ENCODE measurements at places on chromosomes 2 and 18.

DNA sequence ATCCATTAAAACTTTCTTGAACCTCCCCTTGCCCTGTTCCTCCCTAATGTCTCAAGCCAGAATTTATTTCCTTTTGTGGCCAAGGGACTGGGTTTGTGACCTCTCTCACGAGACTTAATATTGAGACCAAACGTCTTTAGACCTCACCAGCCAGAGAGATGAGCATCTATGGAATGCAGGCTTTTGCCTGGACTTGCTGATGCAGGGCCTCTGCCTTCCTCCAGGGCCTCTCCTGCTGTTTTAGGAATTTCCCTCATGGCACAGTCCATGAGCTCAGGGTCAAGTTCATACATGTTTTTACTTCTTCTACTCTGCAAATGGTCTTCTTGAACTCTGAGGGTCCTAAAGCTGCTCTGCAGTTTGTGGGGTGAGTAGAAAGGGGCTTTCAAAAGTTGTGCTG lies 22.3 kb downstream of the IL1B start:
- peak; percentile 58 for DNase-seq

GRCh38 chr2:60492548-60492947 lies 60.9 kb downstream of the BCL11A start:
- no peak for DNase-seq

- DNase-seq, result peak; percentile 38
Observed at GRCh38 chr2:86301711-86302202, 35.7 kb downstream of the REEP1 start.

- DNase-seq, result no peak
Observed at GRCh38 chr18:35441857-35442595, 55.7 kb downstream of the INO80C start.

DNA sequence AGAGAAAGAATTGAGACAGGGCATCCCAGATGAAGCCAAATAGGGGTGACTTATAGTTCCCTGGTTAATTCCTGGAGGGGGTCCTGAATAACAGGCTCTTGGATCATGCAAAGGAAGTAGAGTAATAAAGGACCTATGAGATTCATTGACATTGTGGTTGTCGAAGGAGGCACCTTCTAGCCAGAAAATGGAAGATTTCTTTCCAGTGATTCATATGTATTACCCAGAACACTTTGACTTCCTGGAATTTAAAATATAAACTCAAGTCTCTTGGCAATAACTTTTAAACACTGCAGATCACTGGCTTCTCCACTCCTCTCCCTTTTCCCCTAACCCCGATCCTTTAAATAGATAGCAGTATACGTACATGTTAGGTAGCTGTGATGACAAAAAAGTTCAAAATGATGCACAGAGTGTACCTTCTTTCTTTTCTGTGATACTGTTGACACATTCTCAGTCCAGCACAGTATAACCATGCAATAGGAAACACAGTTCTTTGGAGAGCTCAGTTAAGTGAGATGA lies 211.8 kb downstream of the LTBP1 start:
- peak; percentile 73 for DNase-seq

DNA sequence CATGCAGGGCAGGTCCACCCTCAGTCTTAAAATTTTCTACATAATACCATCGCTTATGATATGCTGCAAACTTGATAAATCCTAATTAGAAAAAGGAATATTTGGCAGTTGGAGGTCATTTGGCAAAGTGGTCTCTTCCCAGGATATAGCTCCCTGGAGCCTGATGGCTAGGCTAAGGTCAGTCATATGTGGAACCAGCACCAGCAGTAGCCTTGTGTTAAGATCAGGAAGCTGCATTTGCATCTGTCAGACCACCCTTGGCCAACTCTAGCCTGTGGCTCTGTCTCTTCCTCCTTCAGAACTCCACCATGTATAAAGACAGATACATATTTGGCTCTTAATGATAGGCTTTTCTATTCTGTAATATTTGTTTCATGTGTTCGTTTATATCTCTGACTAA lies 5.4 kb upstream of the HK2 start:
- no peak for DNase-seq

DNA sequence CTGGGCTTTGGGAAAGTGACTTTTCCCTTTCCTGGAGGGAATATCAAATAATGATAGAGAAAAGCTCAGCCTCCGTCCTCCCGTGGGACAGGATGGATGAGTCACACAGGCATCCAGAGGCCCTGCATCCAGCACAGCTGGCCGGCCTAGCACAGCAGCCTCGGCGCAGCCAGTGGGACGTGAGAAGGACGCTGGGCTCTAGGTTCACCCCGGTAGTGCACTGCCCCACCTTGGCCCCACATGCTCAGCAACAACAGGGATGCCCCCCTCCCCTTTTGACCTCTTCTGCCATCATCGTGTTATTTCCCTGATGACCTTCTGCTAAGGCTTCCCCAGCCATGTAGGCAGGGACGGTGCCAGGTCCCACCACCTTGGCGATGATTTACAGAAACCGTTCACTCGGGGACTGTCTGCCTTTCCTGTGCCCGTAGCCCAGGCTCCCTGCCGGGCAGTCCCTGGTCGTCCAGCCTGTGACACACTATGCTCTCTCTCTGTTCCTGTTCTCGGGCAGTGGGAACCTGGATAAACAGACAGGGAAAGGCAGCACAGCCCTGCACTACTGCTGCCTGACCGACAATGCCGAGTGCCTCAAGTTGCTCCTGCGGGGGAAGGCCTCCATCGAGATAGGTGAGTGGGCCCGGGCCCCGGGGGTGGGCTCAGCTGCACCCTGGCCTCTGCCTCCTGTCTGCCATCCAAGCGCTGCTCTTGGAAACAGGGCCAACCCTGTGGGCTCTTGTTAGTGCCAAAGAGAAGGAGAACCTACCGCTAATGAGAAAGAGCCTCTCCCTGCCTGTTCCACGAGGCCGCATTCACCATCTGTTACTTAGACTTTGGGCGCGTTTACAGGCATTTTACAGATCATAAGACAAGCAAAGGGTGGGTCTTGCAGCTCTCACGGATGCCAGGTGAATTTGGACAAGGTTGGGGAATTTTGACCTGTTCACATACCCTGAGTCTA lies 44.6 kb downstream of the ITGB1BP1 start:
- peak; percentile 81 for DNase-seq

DNA sequence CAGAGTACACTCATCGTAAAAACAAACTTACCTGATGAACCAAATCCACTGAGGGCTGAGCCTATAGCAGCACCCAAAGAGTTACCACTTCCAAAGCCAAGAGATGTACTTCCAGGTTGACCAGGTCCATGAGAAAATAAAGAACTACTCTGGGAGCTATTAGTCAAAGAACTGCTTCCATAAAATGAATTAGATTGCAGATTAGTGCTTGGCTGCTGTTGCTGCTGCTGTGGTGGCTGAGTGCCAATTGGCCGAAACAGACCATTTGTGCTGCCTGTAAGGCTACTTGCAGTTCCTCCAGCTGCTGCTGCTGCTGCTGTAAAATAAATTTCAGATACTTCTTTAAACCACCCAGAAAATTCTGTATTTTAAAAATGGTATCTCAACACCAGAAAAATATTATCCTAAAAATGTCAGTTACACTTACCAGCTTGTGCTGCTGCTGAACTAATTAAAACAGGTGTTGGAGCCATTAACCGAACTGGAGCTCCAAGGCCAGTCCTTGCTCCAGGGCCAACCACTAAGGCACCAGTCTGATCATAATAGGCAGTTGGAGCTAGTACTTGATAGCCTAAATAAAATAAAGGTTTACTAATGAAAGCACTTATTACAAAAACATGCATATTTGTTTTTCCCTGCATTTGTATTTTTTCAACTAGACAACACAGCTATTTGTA lies 58.1 kb upstream of the SDC1 start:
- DNase-seq, result peak; percentile 31

- DNase-seq, result no peak
Observed at GRCh38 chr18:50775207-50775606, 44.6 kb downstream of the MRO start.

GRCh38 chr18:21599585-21600525 lies 649 bp downstream of the ESCO1 start:
- peak; percentile 18 for DNase-seq

DNA sequence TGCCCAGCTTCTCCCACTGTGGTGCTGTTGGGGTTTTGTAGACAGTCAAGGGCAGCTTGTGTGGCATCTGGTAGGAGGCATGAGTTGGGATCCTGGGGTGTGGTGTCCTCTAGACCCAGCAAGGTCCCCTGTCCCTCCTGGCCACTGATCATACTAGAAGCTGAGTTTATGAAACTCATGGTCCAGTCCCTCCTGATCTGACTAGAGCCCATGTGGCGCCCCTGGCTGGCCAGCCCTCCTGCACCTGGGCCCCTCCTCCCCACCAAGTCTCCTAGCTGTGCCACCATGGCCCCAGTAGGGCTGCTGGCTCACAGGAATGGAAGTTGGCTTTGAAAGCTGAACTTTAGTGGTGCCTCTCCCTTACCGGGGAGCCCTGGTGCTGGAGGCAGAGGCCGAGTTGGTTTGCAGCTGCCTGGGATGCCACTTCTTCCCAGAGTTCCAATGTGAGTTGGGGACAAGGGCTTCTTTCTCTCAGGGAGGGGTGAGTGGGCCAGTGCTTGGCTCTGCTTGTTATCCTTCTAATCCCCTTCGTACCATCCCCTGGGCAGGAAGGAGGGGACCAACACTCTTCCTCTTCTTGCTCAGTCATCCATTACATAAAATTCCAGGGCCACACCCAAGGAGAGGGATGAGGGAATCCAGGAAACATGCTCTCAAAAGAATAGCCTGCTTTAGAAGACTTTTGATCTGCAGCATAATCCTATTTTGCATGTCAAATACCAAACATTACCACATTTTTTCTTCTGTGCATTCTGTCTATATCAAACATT lies 37.5 kb upstream of the HAAO start:
- DNase-seq, result no peak

- peak; percentile 94 for DNase-seq
Observed at GRCh38 chr2:207143215-207144172, 22.3 kb downstream of the KLF7 start.

GRCh38 chr2:137888845-137889244 lies 75.4 kb upstream of the HNMT start:
- peak; percentile 39 for DNase-seq

DNA sequence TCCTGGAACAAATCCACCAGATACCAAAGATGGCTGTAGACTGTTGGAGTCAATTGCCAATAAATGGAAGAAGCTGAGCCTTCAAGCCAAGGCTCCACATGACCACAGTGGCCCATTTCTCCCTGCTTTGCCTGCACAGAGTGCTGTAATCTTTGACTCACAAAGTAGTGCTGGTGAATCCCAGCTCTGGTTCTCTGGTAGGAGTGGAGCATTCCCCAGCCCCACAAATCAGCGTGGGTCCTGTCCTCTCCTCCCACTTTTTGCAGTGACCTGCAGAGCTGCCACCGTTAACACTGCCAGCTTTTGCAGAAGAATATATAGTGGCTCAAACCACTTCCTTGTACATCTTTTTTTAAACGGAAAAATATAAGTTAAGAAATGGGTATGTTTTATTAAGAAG lies 93.9 kb downstream of the MGAT5 start:
- DNase-seq, result peak; percentile 15

- DNase-seq, result peak; percentile 79
Observed at GRCh38 chr18:21444465-21445212, 155.9 kb downstream of the ESCO1 start.

- DNase-seq, result peak; percentile 92
Observed at GRCh38 chr2:228768818-228769217, 502.3 kb downstream of the PID1 start.

DNA sequence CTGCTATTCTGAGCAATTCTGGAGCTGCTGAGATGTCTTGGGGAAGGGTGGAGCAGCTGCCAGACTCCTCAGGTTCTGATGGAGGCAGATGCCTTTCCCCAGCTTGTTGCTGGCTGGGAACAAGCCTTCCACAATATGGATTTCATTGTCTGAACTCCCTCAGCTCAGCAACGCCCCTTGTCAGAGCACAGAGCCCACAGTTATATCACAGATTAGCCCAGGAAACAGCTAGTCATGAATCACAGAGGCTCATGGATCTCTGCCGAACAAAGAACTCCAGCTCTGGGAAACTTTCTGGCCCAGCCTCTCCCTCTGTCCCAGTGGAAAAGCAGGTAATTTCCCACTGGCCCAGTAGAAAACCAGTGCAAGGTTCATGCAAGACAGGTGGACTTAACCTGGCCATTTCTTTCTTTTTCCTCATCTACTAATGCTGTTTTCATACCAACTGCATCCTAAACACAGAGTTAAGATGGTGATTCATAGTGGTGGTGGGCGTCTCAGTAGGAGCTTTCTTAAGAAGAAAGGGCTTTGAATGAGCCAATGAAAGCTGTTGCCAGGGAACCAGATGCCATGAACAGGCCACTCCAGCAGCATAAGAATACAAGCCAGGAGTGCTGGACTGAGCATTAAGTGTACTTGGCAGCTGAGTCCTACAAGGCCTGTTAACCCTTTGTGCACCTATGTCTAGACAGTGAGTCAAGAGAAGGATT lies 8.7 kb upstream of the KIAA2012 start:
- DNase-seq, result peak; percentile 57

GRCh38 chr2:197435598-197436420 lies 981 bp upstream of the SF3B1 start:
- DNase-seq, result no peak

- DNase-seq, result no peak
Observed at GRCh38 chr18:38358805-38359657, 793.4 kb upstream of the CELF4 start.

GRCh38 chr2:191204433-191204832 lies 40.8 kb upstream of the MYO1B start:
- no peak for DNase-seq

- DNase-seq, result no peak
Observed at GRCh38 chr2:213108308-213108707, 43.1 kb downstream of the IKZF2 start.

GRCh38 chr18:47587587-47587986 lies 336.1 kb upstream of the SKOR2 start:
- DNase-seq, result no peak

DNA sequence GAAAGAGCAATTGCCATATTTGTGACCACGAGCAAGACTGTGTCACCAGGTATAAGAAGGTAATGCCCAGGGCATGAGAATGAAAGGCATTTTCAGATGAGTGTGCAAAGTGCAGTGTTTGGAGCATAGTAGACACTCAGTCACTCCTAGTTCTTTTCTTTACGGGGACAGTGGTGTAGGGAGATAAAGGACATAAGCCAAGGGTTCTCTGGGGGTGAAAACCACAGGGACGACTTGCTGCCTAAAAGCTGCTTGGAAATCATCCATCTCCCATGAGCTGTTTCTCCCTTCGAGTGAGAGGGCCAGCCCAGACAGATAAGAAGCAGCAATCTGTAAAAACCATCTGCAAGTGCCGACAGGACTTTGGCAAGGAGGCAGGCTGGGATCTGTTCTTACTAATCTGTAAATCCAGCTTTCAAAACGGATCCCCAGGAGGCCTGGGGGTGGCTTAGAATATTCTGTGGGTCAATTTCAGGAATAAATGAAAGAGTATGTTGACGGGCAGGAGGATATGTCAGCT lies 221.6 kb downstream of the LPIN1 start:
- DNase-seq, result peak; percentile 43

DNA sequence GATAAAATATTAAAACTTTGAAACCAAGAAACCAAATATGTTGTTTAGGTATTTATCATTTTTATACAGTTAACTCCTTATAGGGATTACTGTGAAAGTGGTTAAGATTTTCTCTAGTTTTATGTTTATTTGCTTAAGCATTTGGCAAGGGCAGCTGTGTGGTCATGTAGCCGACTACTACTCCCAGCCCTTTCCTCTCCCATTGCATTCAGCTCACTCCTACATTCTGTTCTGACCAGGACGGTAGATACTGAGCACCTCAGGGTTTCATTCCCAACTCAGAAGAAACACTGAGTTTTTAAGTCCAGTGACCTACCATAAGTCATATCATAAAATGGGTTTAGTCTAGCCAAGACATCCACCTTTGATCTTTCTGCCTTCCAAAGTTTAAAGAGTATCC lies 19.8 kb downstream of the FZD5 start:
- DNase-seq, result no peak

- DNase-seq, result peak; percentile 48
Observed at GRCh38 chr2:235234736-235235135, 259.1 kb upstream of the AGAP1 start.

GRCh38 chr2:11364565-11364887 lies 20.1 kb upstream of the ROCK2 start:
- DNase-seq, result no peak

Data from cardiac fibroblast (primary cell).